Caco-2 (cell line): ENCODE measurements at places on chromosomes 3 and 15. TPM values are rescaled to one million over a fixed set of nuclear protein-coding genes. Genes with fewer than 3 reads are reported as not detected.

DNA sequence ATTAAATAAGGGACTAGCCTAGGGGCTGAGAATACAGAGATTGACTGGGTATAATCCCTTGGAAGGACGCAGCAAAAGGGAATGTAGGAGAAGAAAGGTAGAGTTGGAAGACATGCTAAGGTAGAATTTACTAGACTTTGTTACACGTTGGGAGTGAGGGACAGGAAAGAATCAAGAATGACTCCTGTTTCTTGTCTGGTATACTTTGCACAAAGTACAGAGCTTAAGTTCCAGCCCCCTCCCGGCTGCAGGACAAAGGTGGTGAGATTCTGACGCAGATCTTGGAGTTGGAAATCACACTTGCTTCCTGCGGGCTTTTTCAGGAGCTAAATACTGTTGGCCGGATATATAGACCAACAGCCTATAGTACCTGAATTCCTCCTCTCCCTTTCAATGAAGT, 895 bp downstream of the HYKK start:
- H3K4me1 ChIP-seq = 0 out of 2 replicates have a peak, but pooled peaks cover 4% of the 10 kb centered on the region
- H3K4me3 ChIP-seq = peak overlapping the region; percentile 77
- peak overlapping the region; percentile 39 for H3K27ac ChIP-seq

- DNase-seq = no peak
- no peaks in the 10 kb centered on the region for H3K27me3 ChIP-seq
- H3K36me3 ChIP-seq = no peaks in the 10 kb centered on the region
- H3K4me1 ChIP-seq = no peaks in the 10 kb centered on the region
These were observed 61.4 kb upstream of the GOLGA8B start for GRCh38 chr15:34644851-34645250.

- no peak for DNase-seq
- H3K36me3 ChIP-seq = no peaks in the 10 kb centered on the region
- H3K27ac ChIP-seq = no peak overlapping the region
- no peak overlapping the region for H3K4me3 ChIP-seq
- no peaks in the 10 kb centered on the region for H3K4me1 ChIP-seq
These were observed 119.5 kb downstream of the TMEM108 start for GRCh38 chr3:133157716-133158115.

DNA sequence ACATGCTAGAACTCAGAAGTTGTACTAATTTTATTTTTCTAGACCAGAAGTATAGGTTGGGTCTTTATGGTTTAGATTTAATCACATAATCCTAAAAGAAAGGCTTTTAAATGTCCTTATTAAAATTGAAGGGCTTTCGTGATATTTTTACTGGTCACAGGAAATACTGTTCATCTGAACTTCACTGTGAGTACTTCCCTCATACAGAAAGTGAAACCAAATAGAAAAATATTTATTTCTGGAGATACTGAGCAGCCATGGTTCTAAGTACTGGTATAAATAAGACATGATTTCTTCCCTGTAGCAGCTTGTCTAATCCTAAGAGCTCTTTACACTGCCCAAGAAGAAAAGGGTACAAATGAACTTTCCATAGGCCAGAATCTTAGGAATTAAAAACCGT, 2.0 kb downstream of the SNRK start:
- peaks cover 50% of the 10 kb centered on the region for H3K4me1 ChIP-seq
- no peak overlapping the region for H3K4me3 ChIP-seq
- H3K36me3 ChIP-seq = no peaks in the 10 kb centered on the region
- no peaks in the 10 kb centered on the region for H3K27me3 ChIP-seq

GRCh38 chr3:60953351-60953750, 297.9 kb downstream of the FHIT start:
- no peaks in the 10 kb centered on the region for H3K4me1 ChIP-seq
- H3K27ac ChIP-seq = no peak overlapping the region
- no peaks in the 10 kb centered on the region for H3K27me3 ChIP-seq
- DNase-seq = no peak

DNA sequence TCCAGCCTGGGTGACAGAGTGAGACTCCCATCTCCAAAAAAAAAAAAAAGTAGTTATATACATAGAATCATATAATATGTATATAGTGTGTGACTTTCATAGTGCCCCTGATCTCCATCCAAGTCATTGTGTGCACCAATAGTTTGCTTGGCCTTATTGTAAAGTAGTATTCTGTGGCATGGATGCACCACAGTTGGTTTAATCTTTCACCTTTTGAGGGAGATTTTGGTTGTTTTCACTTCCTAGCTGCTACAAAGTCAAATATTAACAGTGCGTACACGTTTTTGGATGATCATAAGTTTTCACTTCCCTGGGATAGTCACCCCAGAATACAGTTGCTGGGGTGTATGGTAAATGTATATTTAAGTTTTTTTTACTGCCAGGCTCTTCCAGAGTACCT, 162.8 kb downstream of the PTPRG start:
- no peak overlapping the region for H3K27ac ChIP-seq
- H3K4me3 ChIP-seq = no peak overlapping the region
- no peaks in the 10 kb centered on the region for H3K27me3 ChIP-seq
- H3K36me3 ChIP-seq = no peaks in the 10 kb centered on the region
- no peak for DNase-seq

DNA sequence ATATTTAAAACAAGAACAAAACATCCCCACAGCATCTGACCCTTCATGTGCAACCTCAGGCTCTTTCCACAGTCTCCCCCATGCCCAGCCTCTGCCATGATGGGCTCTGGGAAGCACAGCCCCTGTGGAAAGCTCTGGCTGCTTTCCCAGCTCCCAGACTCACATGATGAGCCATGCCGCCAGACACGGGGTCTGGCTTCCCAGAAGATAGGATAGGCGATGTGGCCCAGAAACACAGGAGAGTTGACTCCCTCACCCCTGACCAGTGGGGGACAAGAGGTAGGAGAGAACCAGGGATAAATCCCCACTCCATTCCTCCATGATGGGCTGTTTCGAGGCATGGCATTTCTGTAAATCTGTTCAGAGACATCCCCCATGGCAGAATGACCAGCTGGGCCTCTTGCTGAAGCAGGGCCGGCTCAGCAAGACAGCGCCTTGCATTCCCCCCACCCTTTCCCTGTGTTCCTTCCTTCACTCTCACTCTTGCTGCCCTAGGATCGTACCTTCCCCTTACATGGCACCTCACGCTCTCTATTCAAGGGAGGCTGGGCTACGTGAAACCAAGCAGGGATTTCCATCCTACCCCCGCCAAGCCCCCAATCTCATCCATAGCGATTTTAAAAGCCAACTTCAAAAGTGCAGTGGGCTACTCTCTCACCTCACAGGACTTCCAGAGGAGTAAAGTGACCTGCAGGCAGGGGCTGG, 192.4 kb downstream of the ABHD5 start:
- H3K36me3 ChIP-seq = no peaks in the 10 kb centered on the region
- no peak overlapping the region for H3K27ac ChIP-seq
- DNase-seq = no peak
- no peak overlapping the region for H3K4me3 ChIP-seq

DNA sequence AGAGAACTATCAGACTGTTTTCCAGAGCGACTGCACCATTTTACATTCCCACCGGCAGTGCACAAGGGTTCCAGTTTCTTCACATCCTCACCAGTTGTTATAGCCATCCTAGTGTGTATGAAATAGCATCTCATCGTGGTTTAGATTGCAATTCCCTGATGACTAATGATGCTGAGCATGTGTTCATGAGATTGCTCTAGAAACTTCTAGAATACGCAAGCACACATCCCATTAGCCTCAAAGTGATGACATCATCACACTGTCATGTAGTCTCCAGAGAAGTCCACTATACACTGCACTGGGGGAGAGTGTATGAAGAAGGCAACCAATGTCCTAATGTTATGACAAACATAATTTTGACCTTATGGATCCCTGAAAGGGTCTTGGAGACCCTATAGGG, 30.1 kb downstream of the FBLN2 start:
- H3K4me3 ChIP-seq = no peak overlapping the region
- H3K4me1 ChIP-seq = peaks cover 5% of the 10 kb centered on the region
- no peaks in the 10 kb centered on the region for H3K27me3 ChIP-seq
- no peak for DNase-seq
- no peak overlapping the region for H3K27ac ChIP-seq

GRCh38 chr3:78088006-78088405, 1048.1 kb downstream of the ROBO2 start:
- no peak for DNase-seq
- no peak overlapping the region for H3K4me3 ChIP-seq
- H3K27ac ChIP-seq = no peak overlapping the region
- H3K36me3 ChIP-seq = no peaks in the 10 kb centered on the region
- H3K27me3 ChIP-seq = no peaks in the 10 kb centered on the region
- peaks cover 15% of the 10 kb centered on the region; the same call in 1 of the 2 replicates for H3K4me1 ChIP-seq

The LRRC28 gene
- total RNA-seq = 15.2 and 17.8 TPM in 2 replicates

The ATP1B3 gene
- 155 and 189 TPM in 2 replicates for total RNA-seq

The LPP gene
- total RNA-seq = 120 and 147 TPM in 2 replicates

The SOX2 gene
- 33.4 and 34.1 TPM in 2 replicates for total RNA-seq
